ENCODE measurements at places on chromosomes 12 and 14. TPM values are rescaled to one million over a fixed set of nuclear protein-coding genes. Genes with fewer than 3 reads are reported as not detected.

- DNase-seq, result peak; percentile 42
Observed at GRCh38 chr12:44015333-44015941, 179.6 kb downstream of the TMEM117 start.

GRCh38 chr12:10140001-10140400, 10.0 kb upstream of the CLEC7A start:
- peak; percentile 68 for DNase-seq

GRCh38 chr12:44369998-44370397, 506.1 kb downstream of the NELL2 start:
- DNase-seq, result no peak

DNA sequence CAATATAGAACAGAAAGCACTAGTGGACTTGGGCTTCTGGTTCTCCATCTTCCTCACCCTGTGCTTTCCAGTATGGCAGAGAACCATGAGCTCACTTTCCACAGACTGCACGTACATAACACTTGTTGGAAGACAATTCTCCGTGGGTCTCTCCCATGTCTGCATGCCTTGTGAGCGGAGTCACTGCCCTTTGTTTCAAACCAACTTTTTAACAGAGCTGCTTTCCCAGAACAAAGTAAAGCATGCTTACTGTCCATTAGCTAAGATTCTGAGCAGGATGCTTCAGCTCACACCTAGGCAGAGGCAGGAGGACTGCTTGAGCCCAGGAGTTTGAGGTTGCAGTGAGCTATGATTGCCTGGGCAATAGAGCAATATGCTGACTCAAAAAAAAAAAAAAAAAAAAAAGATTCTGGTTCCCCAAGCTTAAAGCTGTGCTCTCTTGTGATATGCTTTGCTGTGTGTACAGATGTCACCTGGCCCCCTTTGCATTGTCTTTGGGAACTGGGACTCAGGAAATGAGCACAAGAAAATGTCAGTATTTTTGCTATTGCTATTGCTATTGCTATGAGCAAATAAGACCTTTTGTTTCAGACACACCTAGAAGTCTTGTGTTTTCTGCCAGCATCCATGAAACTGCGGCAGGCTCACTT, 54.6 kb upstream of the PTGR2 start:
- DNase-seq, result no peak

GRCh38 chr14:56581041-56581727, 1.6 kb downstream of the TMEM260 start:
- DNase-seq, result no peak

- DNase-seq, result no peak
Observed at GRCh38 chr12:73719223-73719622, 818.4 kb upstream of the ATXN7L3B start.

GRCh38 chr14:97177635-97178034, 380.5 kb downstream of the VRK1 start:
- DNase-seq, result no peak

- peak; percentile 22 for DNase-seq
Observed at GRCh38 chr12:47507221-47507620, 198.6 kb downstream of the RPAP3 start.

DNA sequence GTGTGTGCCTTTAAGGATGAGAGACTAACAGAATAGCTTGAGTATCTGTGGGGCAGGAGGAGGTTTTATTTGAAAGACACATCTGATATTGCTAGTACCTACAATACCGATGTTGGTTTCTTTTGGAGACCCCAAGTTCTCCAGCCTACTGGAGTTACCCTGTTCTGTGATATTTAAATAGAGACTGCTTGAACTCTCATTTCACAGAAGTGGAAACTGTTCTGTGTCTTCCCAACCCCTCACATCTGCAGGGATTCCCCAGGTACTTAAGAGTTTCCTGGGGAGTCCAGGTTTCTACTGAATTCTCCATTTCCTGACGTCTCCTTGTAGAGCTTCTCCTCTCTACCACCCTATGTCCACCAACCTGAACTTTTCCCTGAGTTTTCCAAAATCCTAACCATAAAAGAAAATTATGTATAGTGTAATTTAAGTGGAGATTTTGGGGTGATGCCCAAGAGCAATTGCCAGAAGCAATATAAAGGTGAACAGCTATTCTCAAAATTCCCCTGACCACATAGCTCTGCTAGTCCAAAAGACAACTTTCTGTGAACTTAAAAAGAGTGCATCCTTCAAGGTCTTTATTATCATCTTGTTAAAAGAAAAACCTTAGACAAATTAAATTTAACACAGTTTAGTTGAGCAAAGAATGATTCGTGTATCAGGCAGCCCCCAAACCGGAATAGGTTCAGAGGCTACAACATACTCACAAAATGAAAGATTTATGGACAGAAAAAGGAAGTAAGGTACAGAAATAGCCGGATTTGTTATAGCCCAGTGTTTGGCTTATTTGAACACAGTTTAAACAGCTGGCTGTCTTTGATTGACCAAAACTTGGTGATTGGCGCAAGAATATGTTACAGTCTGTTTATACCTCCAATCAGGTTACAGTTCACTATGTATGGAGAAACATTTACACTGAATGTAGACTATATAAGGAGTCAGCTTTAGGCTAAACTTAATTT, 373.4 kb downstream of the NUAK1 start:
- DNase-seq, result no peak

DNA sequence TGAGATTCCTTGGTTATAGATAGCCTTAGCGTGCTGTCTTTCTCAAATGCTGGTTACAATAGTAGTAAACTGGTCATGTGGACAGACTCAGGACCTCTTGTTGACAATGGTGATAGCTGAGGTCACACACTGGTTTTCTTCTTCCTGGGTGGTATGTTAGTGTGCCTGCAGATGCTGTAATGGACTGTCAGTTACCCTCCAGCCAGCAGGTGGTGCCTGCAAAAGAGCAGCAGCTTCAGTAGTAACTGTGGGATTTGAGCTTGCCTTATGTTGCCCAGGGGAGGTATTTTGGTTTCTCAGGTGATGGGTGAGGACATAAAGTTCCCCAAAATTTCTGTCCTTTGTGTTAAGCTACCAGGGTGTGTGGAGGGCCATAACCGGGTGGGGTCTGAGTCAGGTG, 33.7 kb upstream of the SCAF11 start:
- no peak for DNase-seq

DNA sequence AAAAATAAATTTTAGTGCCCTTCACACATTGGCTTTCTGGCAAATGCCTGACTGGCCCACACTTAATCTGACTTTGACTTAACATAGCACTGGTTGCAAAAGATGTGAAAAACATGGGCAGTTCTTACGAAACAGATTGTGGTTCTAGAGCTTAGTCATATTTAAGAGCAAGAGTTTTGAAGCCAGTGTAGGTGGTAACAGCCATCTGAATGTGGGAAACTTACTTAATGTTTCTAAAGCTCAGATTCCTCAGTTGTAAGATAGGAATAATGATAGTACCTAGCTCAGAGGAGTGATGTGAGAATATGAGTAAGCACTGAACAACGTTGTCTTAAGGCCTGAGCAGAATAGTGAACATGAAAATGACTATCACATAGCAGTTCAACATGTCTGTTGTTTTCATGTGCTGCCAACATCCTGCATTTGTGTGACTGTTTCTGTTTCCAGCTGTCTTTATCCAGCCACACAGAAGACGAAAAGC, 262.7 kb downstream of the SYT1 start:
- DNase-seq, result peak; percentile 85

Gene HOXC11
- 1.9 TPM for total RNA-seq

Gene ALDH2
- total RNA-seq, result 43.3 TPM

Gene GPRC5D
- total RNA-seq, result not detected

Gene CLEC4D
- not detected for total RNA-seq

Gene AQP6
- total RNA-seq, result not detected

Gene TAS2R7
- total RNA-seq, result not detected

Gene SYNJ2BP
- total RNA-seq, result 27.6 TPM
